Uterus (tissue), 4 donors: ENCODE measurements at places on chromosomes 6 and 20. TPM values are rescaled to one million over a fixed set of nuclear protein-coding genes. Genes with fewer than 3 reads are reported as not detected.

DNA sequence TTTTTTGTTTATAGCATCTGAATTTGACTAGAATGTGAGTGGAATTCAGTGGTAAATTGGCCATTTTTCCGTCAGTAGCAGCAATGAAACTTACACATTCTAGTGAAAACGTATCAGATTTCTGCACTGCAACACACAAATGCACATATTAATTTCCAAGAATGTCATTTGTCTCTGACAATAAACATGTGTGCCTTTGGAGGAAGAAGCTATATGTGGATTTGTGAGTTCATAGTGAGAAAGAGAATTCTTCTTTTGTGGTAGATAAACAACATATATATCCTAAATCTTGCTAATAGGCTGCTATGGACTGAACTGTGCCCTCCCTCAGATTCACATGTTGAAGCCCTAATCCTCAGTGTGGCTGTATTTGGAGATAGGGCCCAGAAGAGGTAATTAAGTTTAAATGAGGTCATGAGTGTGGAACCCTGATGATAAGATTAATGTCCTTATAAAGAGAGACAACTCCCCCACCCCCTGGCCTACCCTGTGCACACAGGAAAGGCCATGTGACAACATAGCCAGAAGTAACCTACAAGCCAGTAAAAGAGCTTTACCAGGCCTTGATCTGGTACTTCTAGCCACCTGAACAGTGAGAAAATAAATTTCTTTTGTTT, 200.2 kb upstream of the EYA4 start:
- H3K4me1 ChIP-seq, result no peaks in the 10 kb centered on the region
- H3K27me3 ChIP-seq, result no peaks in the 10 kb centered on the region
- no peak for DNase-seq

DNA sequence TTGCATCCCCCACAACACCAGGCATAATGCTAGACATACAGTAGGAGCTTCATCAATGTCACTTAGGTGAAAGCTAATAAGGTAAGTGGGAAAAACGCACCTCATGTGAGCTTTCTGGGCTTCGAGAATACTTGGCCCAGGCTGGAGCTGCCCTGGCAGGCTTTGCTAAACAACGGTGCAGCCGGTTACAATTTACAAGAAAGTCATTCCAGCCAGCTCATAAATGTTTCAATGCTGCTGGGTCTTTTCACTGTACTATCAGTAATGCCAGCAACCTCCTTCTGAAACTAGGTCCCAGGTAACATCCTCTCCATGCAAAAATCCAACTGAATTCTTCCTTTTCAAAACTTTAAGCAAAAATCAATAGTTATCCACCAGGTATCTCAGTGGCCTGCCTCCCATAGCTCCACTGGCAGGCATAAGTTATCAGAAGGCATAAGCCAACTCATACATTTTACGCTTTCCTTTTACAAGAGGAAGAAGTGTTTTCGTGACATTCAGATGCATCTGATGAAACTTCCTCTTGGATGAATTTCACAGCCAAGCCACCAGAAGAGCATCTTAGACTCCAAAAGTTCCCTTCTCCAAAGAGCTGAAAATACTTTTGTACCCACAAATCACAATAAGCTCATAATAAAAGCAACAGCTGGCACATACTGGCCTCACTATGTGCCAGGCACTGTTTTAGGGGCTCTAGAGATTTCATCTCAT, 56.3 kb downstream of the RTN4IP1 start:
- no peak for DNase-seq
- H3K27me3 ChIP-seq, result no peaks in the 10 kb centered on the region
- H3K36me3 ChIP-seq, result no peaks in the 10 kb centered on the region
- H3K4me1 ChIP-seq, result no peaks in the 10 kb centered on the region

GRCh38 chr20:44052166-44052565, 134.8 kb downstream of the JPH2 start:
- no peak overlapping the region for H3K4me3 ChIP-seq
- no peaks in the 10 kb centered on the region for H3K36me3 ChIP-seq
- no peak overlapping the region for H3K27ac ChIP-seq

DNA sequence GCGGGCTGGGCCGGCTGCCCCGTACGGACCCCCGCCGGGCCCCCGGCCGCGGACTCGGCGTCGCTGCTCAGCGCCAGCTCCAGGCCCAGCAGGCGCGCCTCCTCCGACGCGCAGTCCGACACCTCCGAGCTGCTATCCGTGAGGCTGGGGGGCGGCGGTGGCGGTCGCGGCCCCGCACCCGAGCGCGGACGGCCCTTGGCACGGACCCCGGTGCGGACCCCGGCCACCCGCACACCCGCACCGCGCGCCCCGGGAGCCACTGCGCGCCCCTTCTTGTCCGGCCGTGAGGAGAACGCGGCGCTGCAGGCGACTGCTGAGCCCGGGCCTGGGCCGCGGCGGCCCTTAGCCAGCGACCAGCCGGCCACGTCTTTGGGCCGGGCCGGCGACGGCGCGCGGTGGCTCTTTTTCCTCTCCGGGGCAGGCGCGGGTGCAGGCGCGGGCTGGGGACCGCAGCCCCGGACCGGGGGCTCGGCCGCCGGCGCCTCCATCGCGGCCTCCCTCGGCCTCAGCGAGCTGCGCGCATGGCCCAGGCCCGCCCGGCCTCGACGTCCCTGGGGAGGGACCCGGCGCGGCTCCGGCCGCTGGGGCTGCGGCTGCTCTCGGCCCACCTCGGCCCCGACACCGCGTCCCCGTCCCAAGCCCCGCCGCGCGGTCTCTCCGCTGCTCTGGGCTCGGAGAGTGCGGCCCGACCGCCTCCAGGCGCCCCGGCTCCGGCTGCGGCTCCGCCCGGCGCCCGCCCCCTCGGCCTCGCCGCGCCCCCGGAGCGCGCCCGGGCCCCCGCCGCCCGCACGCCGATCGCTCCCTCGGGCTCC, 12.9 kb upstream of the TLDC2 start:
- no peaks in the 10 kb centered on the region for H3K36me3 ChIP-seq
- H3K27me3 ChIP-seq, result no peaks in the 10 kb centered on the region
- H3K4me3 ChIP-seq, result peak overlapping the region; percentile 45
- peak overlapping the region; percentile 94 for H3K27ac ChIP-seq
- no peak for DNase-seq

GRCh38 chr6:11434565-11435326, 102.8 kb upstream of the TMEM170B start:
- peaks cover 9% of the 10 kb centered on the region for H3K4me1 ChIP-seq
- no peak overlapping the region for H3K4me3 ChIP-seq
- peak; percentile 60 for DNase-seq
- no peaks in the 10 kb centered on the region for H3K36me3 ChIP-seq
- peak overlapping the region; percentile 86 for H3K27ac ChIP-seq
- H3K27me3 ChIP-seq, result no peaks in the 10 kb centered on the region

DNA sequence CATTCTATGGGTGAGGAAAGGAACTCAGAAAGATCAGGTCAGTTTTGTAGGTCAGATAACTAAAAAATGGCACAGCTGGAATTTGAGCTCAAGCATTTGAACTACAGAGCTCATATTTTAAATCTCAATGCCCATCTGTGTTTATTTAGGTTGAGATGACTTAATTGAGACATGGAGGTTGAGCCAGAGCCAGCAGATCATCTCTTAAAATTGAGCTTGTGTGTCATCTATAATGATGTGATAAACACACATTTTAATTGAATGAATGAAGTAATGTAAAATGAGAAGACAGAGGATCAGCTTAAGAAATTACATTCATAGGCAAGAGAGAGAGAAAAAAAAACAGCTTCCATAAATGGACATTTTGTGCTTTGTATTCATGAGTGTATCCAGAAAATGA, 3.7 kb downstream of the MANEA start:
- H3K4me3 ChIP-seq, result no peak overlapping the region
- H3K4me1 ChIP-seq, result no peaks in the 10 kb centered on the region
- H3K27ac ChIP-seq, result no peak overlapping the region
- H3K27me3 ChIP-seq, result no peaks in the 10 kb centered on the region
- DNase-seq, result no peak

DNA sequence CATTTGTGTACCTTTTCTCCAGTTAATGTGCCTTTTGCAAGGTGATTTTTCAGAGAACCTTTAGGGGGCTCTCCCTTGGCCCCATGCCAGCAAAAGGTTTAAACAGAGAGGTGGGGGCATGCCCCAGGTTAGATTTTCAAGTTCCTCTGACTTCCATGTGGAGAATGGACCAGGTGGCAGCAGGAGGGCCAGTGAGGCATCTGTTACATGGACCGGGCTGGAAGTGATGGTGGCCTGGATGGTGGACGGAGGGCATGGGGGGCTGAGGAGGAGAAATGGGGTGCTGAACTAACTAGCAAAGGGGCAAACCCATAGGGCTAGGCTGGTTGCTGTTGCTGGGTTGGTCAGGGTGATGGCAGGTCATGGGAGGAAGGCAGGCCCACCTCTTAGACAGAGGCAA, 20.7 kb upstream of the BPI start:
- no peaks in the 10 kb centered on the region for H3K36me3 ChIP-seq
- no peak overlapping the region for H3K27ac ChIP-seq
- H3K4me3 ChIP-seq, result no peak overlapping the region
- no peaks in the 10 kb centered on the region for H3K4me1 ChIP-seq
- DNase-seq, result no peak

MEI4 gene
- not detected for total RNA-seq

SIRPB2 gene
- 1.7 TPM for total RNA-seq

FAM83C gene
- not detected for total RNA-seq

TRIM15 gene
- not detected for total RNA-seq
